ENCODE measurements at places on chromosomes 7 and 10.

GRCh38 chr10:30510184-30510931 lies 76.4 kb downstream of the MAP3K8 start:
- peak; percentile 20 for DNase-seq

DNA sequence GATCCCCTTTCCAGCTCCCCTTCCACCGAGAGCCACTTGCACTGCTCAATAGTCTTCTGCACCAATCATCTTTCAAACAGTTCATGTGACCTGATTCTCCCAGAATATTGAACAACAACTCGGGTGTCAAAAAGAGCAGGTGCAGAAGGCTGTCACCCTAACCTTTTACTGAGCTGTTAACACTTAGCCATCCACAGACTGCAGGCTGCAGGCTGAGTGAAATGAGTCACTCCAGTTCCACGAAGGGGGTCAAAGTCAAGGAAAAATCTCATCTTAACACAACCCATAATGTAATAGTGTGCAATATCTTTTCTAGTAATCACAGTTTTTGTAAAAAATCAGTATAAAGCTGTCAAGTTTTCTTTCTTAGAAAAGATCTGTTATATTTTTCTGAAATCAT lies 63.1 kb downstream of the MTPAP start:
- no peak for DNase-seq

DNA sequence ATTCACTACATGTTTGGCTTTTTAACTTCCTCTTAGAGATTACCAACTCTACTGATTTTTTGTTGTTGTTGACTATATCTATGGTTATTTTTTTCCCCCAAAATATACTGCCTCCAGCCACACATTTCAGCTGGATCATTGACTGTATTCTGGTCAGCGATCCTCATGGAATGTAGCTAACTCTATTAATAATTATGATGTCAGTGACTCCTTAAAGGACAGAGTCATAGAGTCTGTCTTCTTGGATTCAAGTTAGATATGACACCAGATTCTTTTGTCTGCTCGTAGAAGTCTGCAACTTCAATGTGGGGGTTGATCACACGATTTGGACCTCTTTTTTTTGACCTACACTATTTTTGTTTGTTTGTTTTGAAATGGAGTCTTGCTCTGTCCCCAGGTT lies 33.2 kb downstream of the UBN2 start:
- no peak for DNase-seq

- no peak for DNase-seq
Measured at GRCh38 chr7:52294942-52295341, 740.5 kb upstream of the POM121L12 start.

DNA sequence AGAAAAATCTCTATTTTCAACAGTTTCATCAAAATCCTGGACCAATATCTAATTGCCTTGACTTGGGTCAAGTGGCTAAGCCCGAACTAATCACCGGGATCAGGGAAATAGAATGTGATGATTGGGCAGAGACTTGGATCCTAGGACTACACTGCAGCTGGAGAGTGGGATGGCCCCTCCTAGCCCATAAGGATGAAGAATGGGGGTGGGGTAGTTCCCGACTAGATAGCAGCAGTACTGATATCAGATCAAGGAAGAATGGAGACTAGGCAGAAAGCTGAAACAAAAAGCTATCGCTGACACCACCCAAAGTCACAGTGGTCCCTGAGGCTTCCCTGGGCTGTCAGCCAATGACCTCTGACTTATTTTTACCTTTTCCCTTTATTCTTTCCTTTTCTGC lies 160.4 kb upstream of the PHYHIPL start:
- DNase-seq: no peak

DNA sequence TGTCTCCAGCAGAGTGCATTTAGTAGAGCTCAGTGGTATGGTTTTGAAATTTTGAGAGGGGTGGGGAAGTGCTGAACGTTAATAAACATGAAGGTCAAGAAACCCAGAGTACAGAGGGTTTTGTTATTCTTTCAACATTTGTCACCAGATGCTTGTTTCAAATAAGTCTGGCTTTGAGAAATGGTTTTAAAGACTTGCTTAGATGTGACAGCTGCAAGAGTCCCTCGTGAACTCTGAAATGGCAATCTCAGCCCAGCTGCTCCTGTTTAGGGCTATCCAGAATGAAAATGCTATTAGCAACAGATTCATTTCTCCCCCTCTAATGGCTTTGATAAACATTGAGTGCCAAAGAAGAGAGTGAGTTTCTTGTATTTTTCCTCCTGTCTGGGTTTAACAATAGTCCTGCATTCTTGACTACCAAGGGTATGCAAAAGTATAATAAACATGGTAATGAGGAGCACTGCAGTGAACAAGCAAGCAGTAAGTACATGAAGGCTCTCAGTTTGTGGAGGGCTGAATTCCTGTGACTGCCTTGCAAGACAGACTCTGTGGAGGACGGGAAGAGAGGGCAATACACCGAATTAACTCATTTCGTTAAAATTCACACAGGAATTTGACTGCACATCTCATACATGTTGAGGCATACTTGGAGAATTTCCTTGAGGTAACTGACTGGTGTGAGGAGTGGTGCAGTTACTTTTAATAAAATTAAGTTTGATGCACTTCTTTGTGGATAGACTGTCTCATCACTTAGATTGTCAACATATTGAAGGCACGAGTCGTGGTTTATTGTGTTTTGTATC lies 490.9 kb downstream of the REEP3 start:
- no peak for DNase-seq

GRCh38 chr7:46881507-46882127 lies 700.3 kb downstream of the TNS3 start:
- no peak for DNase-seq

DNA sequence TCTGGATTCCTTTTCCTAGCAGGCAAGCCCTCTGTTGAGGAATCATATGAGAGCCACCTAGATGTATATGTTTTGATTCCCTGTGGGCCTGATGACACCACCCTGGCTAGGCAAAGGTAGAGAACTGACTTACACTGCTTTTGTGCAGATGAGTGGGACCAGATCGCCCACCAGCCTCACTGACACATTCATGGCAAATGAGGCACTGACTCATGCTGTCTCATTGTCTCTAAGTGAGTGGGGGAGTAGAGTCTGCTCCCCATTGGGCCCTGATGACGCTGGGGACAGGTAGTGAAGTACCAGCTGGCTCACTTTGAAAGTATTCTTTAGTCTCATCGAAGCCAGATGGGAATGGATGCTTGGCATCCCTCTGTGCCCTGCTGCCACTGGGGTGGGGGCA lies 326.3 kb downstream of the ABCA13 start:
- no peak for DNase-seq
